A549 treated with Hydrocortisone at 1 μM for 4 hours (cell line): ENCODE measurements at places on chromosomes 4 and X. TPM values are rescaled to one million over a fixed set of nuclear protein-coding genes. Genes with fewer than 3 reads are reported as not detected.

TBC1D9 gene
- total RNA-seq, result 5.4 to 8.2 TPM (median 6.4 TPM) in 5 replicates

SORCS2 gene
- total RNA-seq, result 3.0 to 5.8 TPM (median 4.4 TPM) in 5 replicates

ARR3 gene
- total RNA-seq, result not detected in 5 replicates

UGT2B15 gene
- 0.05 to 0.13 TPM (median 0.07 TPM) in 4 of 5 replicates, not detected in the other for total RNA-seq

AR gene
- 2.7 to 3.8 TPM (median 3.2 TPM) in 5 replicates for total RNA-seq

SORBS2 gene
- total RNA-seq, result 0.45 to 0.85 TPM (median 0.70 TPM) in 5 replicates

GLRB gene
- 0.71 to 0.96 TPM (median 0.90 TPM) in 5 replicates for total RNA-seq

PHOX2B gene
- 0.03 TPM in 1 of 5 replicates, not detected in the others for total RNA-seq

SPANXA1 gene
- total RNA-seq, result 0.20 to 0.23 TPM in 2 of 5 replicates, not detected in the others

TEX13C gene
- total RNA-seq, result not detected in 5 replicates

RADX gene
- total RNA-seq, result 0.03 to 0.06 TPM (median 0.03 TPM) in 4 of 5 replicates, not detected in the other

MTMR8 gene
- 0.33 to 0.85 TPM (median 0.53 TPM) in 5 replicates for total RNA-seq

HTRA3 gene
- total RNA-seq, result 15.5 to 20.4 TPM (median 19.2 TPM) in 5 replicates

F8 gene
- 3.6 to 4.8 TPM (median 4.5 TPM) in 5 replicates for total RNA-seq

ARMCX1 gene
- 0.22 to 0.61 TPM (median 0.48 TPM) in 5 replicates for total RNA-seq

UTP14A gene
- total RNA-seq, result 40.0 to 57.8 TPM (median 42.5 TPM) in 5 replicates
